H9 (cell line): ENCODE measurements at places on chromosomes 1 and 21. TPM values are rescaled to one million over a fixed set of nuclear protein-coding genes. Genes with fewer than 3 reads are reported as not detected.
A peak's percentile ranks its signal among the peaks of the same experiment; 100 is the strongest.

- no peak for DNase-seq
Measured at GRCh38 chr1:24925082-24925779, 4.8 kb downstream of the RUNX3 start.

GRCh38 chr1:204254031-204254661, 40.4 kb upstream of the GOLT1A start:
- peak; percentile 46 for DNase-seq

- DNase-seq, result no peak
Measured at GRCh38 chr1:248625971-248626370, 8.9 kb downstream of the OR2T11 start.

GRCh38 chr1:173420330-173420806, 56.8 kb upstream of the PRDX6 start:
- peak; percentile 77 for DNase-seq

DNA sequence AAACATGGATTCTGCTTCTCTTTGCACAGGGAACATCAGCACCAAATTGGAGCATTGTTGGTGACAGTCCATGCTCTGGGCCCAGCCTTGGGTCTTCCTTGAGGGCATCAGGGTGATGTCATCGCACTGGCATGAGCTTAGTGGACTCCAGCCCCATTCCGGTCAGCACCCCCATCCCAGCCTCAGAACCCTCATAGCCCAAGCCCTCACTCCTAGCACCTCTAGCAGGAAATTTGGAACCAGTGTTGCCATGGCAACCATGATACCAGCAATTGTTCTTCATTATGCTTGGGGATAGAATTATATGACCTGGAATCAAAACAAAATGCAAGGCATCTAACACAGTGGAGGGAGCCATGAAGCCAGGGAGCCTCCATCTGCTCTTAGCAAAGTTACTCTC, 83.1 kb downstream of the VWA5B1 start:
- DNase-seq, result no peak

GRCh38 chr1:150992626-150993025, 10.5 kb downstream of the ANXA9 start:
- DNase-seq, result no peak

DNA sequence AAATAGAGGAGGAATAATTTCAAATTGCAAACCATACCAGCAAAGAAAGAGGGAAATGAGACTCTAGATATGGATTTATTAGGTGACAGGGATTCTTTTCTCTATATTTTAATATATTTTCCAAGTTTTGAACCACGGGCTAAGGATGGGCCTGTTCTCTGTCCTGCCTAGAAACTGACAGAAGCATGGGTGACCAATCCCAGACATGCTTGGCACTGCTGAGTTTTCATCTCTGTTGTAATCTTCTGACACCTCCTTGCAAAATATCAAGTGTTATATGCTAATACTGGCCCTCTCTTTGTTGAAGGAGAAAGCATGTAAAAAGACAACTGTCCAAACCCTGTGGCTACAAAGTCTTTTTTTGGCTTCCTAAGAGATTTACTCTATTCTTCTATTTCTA, 774 bp upstream of the ANGPTL7 start:
- DNase-seq, result no peak

GRCh38 chr1:40248412-40248811, 675 bp downstream of the TMCO2 start:
- DNase-seq, result no peak

- DNase-seq, result no peak
Measured at GRCh38 chr1:56150441-56151215, 428.7 kb downstream of the PLPP3 start.

DNA sequence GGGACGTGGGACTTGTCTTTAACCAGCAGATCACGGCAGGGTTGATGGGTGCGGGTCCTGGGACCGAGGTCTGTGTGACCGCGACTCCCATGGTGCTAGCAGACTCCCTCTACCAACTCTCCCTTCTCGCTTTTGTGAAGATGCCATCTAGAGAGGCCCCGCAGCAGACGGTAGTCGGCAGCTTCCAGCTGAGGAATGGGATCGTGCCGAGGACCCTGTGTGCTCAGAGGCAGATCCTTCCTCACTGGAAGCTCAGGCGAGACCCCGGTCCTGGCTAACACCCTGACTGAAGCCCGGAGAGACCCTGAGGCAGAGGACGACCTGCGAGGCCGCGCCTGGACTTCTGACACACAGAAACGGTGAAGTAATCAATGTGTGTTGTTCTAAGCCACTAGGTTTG, 12.5 kb upstream of the SPATC1L start:
- no peak for DNase-seq

- DNase-seq, result peak; percentile 9
Measured at GRCh38 chr1:31505911-31506497, 70.3 kb upstream of the TINAGL1 start.

- no peak for DNase-seq
Measured at GRCh38 chr1:183101081-183101480, 77.9 kb downstream of the LAMC1 start.

DNA sequence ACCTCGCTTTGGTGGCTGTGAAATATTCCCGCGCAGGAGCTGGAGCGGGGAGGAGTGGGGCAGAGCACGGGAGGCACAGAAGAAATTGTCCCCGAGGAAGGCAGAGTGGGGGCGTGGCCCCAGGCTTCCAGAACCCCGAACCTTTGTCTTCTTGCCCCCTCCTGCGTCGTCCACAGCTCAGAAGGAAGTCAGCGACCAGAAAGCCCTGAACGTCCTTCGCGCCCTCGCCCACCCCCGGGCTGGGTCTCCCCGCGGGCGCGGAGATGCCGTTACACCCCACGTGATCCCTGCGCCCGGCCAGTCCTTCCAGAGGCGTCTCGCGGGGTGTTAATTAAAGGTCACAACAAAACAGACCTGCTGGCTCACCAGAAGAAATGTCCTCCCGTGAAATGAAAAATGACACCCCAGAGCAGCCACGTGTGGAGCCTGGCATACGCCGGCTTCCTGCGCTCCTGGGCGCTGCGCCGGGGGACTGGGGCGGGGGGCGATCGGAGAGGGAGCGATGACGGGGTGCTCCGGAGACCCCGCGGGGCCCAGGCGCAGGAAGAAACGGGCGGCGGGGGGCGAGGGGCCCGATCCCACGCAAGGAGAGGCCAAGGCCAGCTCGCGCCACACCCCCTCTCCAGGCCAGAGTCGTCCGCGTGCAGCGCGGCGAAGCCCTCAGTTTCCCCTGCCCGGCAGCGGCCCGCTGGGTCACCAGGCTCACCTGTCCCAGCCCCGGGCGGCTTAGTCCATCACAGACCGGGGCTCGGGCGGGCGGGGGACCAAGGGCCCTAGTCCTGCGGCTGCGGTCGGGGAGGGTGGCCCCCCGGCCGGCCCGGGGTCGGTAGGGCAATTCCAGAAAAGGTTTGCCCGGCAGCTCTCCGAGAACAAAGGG, 995 bp upstream of the KIF26B start:
- peak; percentile 45 for DNase-seq

DNA sequence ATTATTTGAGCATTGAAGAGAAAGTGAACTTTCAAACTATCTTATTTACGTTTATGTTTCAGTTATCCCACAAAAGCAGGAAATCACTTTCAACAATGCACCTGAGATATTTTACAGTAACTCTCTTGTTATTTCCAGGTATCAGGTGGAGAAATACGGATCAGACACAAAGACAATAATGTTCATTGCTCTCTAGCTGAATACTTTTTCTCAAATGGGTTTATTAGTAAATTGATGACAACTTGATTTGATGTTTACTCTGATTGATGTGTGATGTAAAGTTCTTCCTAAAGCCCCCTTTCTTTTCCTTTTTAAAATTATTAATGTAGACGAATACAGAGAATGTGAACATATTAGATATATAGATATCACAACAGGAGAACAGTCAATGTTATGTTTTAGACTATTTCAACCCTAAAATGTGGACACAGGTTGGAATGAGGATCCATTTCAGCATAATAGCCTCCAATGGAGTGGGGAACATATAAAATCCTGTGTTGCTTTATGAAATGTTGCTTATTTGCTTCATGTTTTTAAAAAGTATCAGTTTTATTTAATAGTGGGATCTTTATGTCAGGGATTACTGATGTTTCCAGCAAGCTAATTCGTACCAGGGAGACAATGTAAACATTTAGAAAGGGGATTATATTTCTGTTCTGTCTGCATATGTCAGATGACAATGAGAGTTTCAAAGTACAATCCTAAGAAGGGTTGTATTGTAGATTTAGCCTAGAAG, 1522.3 kb upstream of the TPTE start:
- DNase-seq, result no peak

DNA sequence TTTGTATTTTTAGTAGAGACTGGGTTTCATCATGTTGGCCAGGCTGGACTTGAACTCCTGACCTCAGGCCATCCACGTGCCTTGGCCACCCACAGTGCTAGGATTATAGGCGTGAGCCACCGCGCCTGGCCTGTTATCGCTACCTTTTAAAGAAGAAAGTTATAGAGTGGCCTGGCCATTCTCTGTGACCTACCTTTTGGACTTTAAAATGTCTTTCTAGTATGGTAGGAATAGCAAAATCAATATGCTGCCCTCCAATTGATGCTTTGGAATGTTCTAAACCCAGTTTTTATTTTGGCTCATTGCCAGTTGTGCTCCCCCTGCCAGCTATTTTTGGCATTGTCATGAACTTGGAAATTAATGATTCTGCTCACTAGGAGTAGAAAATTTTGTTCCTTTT, 19.9 kb downstream of the HIPK1 start:
- DNase-seq, result no peak

DNA sequence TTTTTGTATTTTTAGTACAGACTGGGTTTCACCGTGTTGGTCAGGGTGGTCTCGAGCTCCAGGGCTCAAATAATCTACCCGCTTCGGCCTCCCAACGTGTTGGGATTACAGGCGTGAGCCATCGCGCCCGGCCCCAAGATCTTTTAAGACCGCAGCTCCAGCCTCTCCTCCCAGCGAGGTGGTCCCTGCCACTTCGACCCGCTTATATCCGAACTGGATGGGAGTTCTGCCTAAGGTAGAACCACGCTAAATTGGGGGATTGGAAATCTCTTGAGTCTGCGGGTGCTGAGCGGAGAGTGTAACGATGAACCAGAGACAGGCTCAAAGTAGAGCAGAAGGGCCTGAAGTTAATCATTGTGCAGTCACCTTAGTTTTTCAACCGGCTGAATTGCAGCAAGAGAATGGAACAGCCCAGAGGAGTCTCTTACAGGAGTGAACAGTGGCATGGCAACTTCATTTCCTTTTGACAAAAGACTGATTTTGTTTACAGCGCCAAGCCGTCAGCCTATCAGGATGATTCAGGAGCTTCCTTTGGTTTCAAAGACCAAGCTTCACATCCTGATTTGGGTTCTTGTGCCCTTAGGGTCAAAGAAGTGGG, 726 bp upstream of the CYB5R1 start:
- DNase-seq, result no peak

DNA sequence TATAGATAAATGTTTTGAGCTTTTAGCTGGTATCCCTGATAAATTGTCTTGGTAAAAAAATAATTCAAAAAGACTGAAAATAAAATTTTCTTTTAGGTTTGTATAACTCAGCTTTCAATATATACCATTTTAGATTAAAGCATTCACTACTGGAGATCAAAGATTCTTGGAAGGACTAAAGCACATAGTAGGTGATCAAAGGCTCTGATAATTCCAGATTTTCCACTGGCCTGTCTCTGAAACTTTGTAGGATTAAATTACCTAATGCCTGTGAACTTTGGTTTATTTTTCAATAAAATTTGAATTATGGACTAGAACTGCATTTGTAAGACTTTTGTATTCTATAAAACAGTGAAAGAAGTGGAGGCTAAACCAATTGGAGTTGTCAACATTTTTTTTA, 1.2 kb upstream of the RGS18 start:
- no peak for DNase-seq

DNA sequence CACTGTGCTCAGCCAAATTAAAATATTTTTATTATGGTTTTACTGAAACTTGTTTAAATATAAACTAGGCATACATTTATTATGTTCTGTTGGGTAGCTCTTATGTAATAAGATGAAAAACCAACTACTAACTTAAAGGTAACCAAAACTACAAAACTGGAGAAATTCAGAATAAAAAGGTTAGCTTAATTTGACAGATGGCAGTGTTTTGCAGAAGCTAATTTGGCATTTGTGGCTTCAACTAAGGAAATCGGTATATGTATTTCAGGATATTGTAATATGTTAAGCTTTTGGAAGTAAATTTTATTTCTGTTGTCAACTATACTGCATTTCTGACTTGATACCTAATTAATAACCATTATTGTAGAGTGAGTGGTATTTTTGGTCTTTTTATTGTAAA, 18.8 kb downstream of the USP25 start:
- no peak for DNase-seq

- DNase-seq, result no peak
Measured at GRCh38 chr1:116826818-116827606, 72.8 kb downstream of the CD2 start.

DNA sequence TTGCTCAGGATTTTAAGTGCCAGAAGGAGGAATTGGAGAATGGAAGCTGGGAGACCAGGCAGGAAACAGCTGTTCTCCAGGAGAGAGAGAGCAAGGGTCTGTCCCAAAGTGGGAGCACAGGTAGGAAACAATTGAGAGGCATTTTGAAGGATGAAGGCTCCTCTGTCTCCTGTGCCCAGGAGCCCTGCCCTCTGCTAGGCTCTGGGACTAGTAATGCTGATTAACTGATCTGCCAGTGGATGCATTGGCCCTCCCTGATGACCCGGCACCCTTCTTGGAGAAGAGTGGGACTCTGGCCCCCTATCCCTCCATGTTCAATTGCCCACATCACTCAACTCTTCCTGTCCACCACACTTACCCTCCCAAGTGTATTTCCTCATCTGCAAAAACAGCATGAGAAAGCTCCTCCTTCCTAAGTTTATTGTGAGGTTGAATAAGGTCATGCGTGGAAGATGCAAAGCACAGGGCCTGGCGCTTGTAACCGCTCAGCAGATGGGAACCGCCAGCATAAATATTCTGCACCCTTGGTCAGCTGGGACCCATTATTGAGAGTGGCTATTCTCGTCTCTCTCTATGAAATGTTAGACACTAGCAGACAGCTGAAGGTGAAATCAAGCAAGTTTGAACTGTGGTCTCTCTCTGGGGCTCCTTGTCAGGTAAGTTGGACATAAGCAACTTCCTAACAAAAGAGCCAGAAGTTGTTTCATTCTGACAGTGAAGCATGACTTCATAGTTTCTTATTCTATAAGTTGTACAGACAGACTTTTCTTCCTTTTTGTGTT, 63.0 kb upstream of the ANGPTL1 start:
- DNase-seq, result no peak

- DNase-seq, result no peak
Measured at GRCh38 chr1:169309178-169310166, 58.1 kb downstream of the NME7 start.

VWA5B1 gene
- total RNA-seq, result 0.18 TPM in 1 of 2 replicates, not detected in the other

RNU1-2 gene
- total RNA-seq, result 1,874 and 2,051 TPM in 2 replicates

LPGAT1 gene
- 12.2 and 17.4 TPM in 2 replicates for total RNA-seq

MECR gene
- 25.8 and 30.9 TPM in 2 replicates for total RNA-seq

SEC16B gene
- total RNA-seq, result 0.70 and 0.83 TPM in 2 replicates

REG4 gene
- total RNA-seq, result not detected in 2 replicates

C1QTNF12 gene
- total RNA-seq, result 4.4 and 4.7 TPM in 2 replicates

CCDC30 gene
- total RNA-seq, result 1.4 and 1.8 TPM in 2 replicates

SPRR1A gene
- not detected in 2 replicates for total RNA-seq

CASP9 gene
- total RNA-seq, result 15.9 and 17.2 TPM in 2 replicates

TRIM58 gene
- 1.7 and 2.0 TPM in 2 replicates for total RNA-seq

NIBAN1 gene
- total RNA-seq, result 5.9 and 6.0 TPM in 2 replicates

C1orf87 gene
- total RNA-seq, result 0.15 and 0.33 TPM in 2 replicates

BCAR3 gene
- 4.9 and 5.6 TPM in 2 replicates for total RNA-seq
